ENCODE measurements at places on chromosomes 11 and 22. TPM values are rescaled to one million over a fixed set of nuclear protein-coding genes. Genes with fewer than 3 reads are reported as not detected.

- no peaks in the 10 kb centered on the region for H3K4me1 ChIP-seq
- DNase-seq = no peak
- no peaks in the 10 kb centered on the region for H3K27me3 ChIP-seq
- no peak overlapping the region for H3K4me3 ChIP-seq
Observed at GRCh38 chr11:75571625-75572024, 9.6 kb downstream of the SERPINH1 start.

The PANX3 gene
- total RNA-seq = not detected

The INS gene
- total RNA-seq = not detected

The SCT gene
- total RNA-seq = not detected

- no peak overlapping the region for H3K4me3 ChIP-seq
- no peaks in the 10 kb centered on the region for H3K4me1 ChIP-seq
- H3K36me3 ChIP-seq = no peaks in the 10 kb centered on the region
Observed at GRCh38 chr11:132088551-132088950, 718.1 kb downstream of the NTM start.

GRCh38 chr11:70581991-70582885, 183.9 kb downstream of the CTTN start:
- H3K4me1 ChIP-seq = no peaks in the 10 kb centered on the region
- no peak overlapping the region for H3K4me3 ChIP-seq
- no peak for DNase-seq
- no peak overlapping the region for H3K27ac ChIP-seq
- no peaks in the 10 kb centered on the region for H3K36me3 ChIP-seq

The CYP2D6 gene
- total RNA-seq = 0.55 TPM

DNA sequence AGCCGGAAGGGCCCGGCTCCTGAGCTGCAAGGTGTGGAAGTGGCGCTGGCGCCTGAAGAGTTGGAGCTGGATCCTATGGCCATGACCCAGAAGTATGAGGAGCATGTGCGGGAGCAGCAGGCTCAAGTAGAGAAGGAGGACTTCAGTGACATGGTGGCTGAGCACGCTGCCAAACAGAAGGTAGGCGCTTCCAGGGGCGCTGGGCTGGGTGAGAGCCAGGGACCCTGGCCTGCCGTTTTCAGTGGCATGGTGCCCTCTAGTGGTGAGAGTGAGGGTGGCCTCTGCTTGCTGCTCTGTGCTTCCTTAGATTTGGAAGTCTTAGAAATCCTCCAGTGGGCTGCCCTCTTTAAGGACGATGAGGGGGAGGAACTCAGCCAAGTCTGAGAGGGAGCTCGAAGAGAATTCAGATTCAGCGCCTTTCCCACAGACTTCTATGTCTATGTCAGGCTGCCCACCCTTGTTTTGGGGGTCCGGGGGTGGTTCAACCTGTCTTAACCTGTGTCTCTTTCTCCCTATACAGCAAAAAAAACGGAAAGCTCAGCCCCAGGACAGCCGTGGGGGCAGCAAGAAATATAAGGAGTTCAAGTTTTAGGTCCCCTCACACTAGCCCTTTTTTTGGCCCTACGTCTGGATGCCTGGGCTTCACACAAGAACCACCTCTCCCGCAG, 1.8 kb upstream of the PACS1 start:
- H3K36me3 ChIP-seq = peaks cover 56% of the 10 kb centered on the region
- H3K4me3 ChIP-seq = no peak overlapping the region
- DNase-seq = peak; percentile 80
- no peak overlapping the region for H3K27ac ChIP-seq

DNA sequence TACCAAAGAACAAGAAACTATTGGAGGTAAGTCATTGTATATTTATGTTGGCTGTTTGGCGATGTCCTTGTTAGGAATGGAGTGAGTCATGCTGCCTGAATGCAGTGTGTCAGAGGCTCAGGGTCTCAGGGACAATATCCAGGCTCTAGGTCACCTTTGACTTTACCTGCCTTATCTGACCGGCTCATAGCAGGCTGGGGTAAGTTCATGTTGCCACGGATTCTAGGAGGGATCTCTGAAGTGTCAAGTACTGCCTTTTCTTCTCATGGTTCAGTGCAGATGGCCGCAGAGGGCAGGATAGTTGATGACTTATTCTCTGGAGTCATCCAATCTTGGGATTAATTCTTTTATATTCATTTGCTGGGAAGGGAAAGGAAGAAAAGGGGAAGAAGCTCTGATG, 53.2 kb downstream of the SPON1 start:
- H3K27me3 ChIP-seq = no peaks in the 10 kb centered on the region
- peak overlapping the region; percentile 33 for H3K27ac ChIP-seq
- H3K36me3 ChIP-seq = no peaks in the 10 kb centered on the region
- peaks cover 25% of the 10 kb centered on the region for H3K4me1 ChIP-seq

DNA sequence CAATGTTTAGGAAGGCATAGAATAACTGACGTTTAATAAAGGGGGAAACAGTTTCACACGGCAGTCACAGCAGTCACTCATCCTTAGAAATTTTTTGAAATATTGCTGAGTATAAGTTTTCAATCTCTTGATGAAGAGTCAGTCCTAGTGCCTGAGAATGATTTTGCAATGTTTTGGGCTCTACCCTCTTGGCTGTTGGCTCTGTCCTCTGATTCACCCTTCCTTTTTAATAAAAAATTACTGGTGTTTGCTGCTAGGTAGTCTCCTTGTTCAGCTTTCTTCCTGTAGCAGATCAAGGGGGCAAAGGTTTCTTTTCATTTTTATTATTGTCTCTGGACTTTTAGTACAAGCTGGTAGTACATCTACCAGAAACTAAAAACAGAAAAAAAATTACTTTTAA, 194.3 kb upstream of the ANO3 start:
- no peak overlapping the region for H3K4me3 ChIP-seq
- no peaks in the 10 kb centered on the region for H3K4me1 ChIP-seq
- H3K27ac ChIP-seq = no peak overlapping the region
- no peak for DNase-seq
- no peaks in the 10 kb centered on the region for H3K36me3 ChIP-seq

The CASP5 gene
- total RNA-seq = not detected

The P2RY6 gene
- total RNA-seq = 1.6 TPM

- peaks cover 41% of the 10 kb centered on the region for H3K36me3 ChIP-seq
- DNase-seq = no peak
- H3K4me1 ChIP-seq = peaks cover 12% of the 10 kb centered on the region
- no peaks in the 10 kb centered on the region for H3K27me3 ChIP-seq
Observed at GRCh38 chr11:67284811-67285540, 4.1 kb upstream of the ANKRD13D start.

The OR2AG2 gene
- not detected for total RNA-seq

DNA sequence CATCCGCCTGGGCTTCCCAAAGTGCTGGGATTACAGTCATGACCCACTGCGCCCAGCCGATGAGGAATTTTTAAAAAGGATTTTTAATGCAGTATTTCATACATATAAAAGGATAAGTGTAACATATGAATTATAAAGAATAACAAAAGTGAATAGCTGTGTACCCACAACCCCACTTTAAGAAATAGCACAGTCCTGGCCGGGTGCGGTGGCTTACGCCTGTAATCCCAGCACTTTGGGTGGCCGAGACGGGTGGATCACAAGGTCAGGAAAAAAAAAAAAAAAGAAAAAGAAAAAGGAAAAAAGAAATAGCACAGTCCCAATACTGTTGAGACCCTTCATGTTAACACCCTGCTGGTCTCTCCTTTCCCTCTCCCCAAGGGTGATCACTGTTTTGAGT, 54.3 kb upstream of the CABP7 start:
- H3K36me3 ChIP-seq = peaks cover 39% of the 10 kb centered on the region
- no peak for DNase-seq
- H3K27ac ChIP-seq = no peak overlapping the region
- no peak overlapping the region for H3K4me3 ChIP-seq

GRCh38 chr11:8036002-8036802, 44.8 kb upstream of the TUB start:
- no peak for DNase-seq
- H3K27me3 ChIP-seq = peaks cover 8% of the 10 kb centered on the region
- no peak overlapping the region for H3K4me3 ChIP-seq
- no peaks in the 10 kb centered on the region for H3K36me3 ChIP-seq
- no peaks in the 10 kb centered on the region for H3K4me1 ChIP-seq
- no peak overlapping the region for H3K27ac ChIP-seq

GRCh38 chr11:82873919-82874333, 26.3 kb downstream of the PRCP start:
- no peaks in the 10 kb centered on the region for H3K36me3 ChIP-seq
- no peak overlapping the region for H3K4me3 ChIP-seq
- no peak for DNase-seq
- H3K27ac ChIP-seq = no peak overlapping the region

The CHST1 gene
- total RNA-seq = not detected

DNA sequence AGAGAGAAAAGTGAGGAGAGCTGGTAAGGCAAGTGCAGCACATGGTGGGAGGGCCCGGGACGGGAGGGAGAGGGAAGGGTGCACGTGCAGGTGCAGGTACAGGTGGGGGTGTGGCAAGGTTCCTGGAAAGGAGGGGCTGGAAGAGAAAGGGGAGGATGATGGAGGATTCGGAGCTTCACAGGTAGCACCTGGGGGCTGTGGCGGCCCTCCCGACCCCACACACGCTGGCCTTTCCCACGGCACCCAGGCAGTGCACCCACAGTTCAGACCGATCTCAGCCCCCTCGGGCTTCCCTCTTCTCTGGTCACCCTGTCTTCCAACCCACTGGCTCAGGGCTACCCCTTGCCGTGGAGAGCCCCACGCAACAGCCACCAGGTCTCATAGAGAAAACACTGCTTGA, 67.4 kb upstream of the A4GALT start:
- H3K27ac ChIP-seq = no peak overlapping the region
- no peaks in the 10 kb centered on the region for H3K4me1 ChIP-seq

The MPPED1 gene
- total RNA-seq = not detected

The CCDC73 gene
- total RNA-seq = not detected

GRCh38 chr22:19974268-19974861, 32.7 kb upstream of the TXNRD2 start:
- H3K36me3 ChIP-seq = no peaks in the 10 kb centered on the region
- no peak overlapping the region for H3K4me3 ChIP-seq
- H3K27me3 ChIP-seq = no peaks in the 10 kb centered on the region
- peak; percentile 22 for DNase-seq

DNA sequence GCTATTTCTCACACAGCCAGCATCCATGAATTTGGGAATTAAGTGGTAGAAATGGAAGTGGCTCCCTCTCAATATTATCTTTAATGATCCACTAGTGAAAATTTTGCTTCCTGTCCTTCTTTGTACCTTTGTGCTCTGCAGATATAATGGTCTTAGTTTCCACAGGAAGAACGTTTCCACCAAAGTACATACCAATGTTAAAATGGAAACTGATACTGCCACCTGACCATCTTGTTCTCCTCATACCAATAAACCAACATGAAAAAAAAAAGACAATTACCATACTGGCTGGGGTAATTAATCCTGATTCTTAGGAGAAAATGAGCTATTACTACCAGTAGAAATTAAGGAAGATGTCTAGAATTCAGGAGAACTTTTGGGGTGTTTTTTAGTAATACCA, 32.3 kb downstream of the C11orf65 start:
- H3K4me1 ChIP-seq = peaks cover 12% of the 10 kb centered on the region
- no peak overlapping the region for H3K27ac ChIP-seq
- no peaks in the 10 kb centered on the region for H3K27me3 ChIP-seq

The KLHL22 gene
- 14.8 TPM for total RNA-seq

GRCh38 chr11:80929031-80929805, 1488.4 kb upstream of the TENM4 start:
- no peak for DNase-seq
- H3K4me1 ChIP-seq = no peaks in the 10 kb centered on the region
- no peak overlapping the region for H3K27ac ChIP-seq
- no peak overlapping the region for H3K4me3 ChIP-seq
- no peaks in the 10 kb centered on the region for H3K36me3 ChIP-seq

DNA sequence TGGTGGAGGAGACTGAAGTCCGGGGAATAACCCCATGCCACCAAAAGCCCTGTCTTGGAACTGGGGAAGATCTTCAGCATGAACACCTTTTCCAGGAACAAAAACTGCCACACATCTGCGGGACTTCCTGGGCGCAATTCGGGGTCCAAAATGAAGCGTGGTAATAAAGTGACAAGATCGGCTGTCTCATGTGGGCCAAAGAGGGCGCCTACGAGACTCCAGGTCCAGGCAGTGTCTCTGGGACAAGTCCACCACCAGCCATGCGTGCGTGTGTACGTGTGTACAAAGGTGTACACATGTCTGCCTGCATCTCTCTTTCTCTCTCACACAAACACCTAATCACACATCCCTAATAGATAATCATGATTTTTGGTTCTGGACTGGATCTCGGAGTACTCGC, 8.9 kb upstream of the MYBPC3 start:
- no peak overlapping the region for H3K27ac ChIP-seq
- no peak for DNase-seq
- H3K27me3 ChIP-seq = no peaks in the 10 kb centered on the region

The BCO2 gene
- total RNA-seq = 2.9 TPM

The OR5B17 gene
- not detected for total RNA-seq

The PRG3 gene
- total RNA-seq = not detected

The CHADL gene
- total RNA-seq = 1.2 TPM

- H3K27ac ChIP-seq = no peak overlapping the region
- H3K4me3 ChIP-seq = no peak overlapping the region
- no peaks in the 10 kb centered on the region for H3K36me3 ChIP-seq
Observed at GRCh38 chr11:117691218-117691514, 105.8 kb downstream of the DSCAML1 start.

The C11orf91 gene
- 1.0 TPM for total RNA-seq

- no peak overlapping the region for H3K4me3 ChIP-seq
- no peaks in the 10 kb centered on the region for H3K4me1 ChIP-seq
- no peak overlapping the region for H3K27ac ChIP-seq
- no peak for DNase-seq
- no peaks in the 10 kb centered on the region for H3K36me3 ChIP-seq
- H3K27me3 ChIP-seq = no peaks in the 10 kb centered on the region
Observed at GRCh38 chr11:63961608-63962412, 12.6 kb upstream of the COX8A start.

The OR5B2 gene
- total RNA-seq = not detected

DNA sequence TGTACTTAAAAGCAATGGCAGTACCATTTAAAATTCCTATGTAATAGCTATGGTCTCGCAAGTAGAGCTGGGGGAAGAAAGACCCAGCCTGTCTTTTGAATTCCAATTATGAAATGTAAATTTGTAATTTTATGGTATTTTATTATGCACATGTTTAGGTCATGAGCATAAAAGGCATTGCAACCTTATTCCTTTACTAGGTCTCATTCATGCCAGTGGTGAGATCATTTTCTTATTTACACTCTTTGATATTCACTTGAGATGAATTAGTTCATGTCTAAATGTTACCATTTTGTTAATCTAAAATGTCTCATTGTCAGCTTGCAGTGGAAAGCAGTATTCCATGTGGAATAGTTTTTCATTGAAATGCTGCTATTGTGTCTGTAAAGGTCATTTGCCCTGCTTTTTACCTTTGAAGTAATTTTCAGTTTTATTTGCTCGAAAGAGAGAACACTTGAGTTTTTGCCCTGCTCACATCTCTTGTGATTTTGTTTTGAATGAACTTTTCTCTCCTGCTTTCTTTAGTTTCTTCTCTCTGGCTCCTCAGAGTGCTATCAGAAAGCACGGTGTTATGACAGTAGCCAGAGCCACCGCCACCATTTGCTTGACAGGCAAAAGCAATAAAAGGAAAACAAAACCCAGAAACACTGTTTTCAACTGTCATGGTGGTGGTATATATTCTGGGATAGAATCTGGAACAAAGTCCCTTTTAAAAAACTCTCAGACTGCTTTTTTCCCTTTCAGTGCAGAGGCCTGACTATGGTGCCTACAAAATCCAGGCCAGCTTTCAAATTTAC, 37.2 kb upstream of the RAG2 start:
- H3K27ac ChIP-seq = no peak overlapping the region
- no peaks in the 10 kb centered on the region for H3K36me3 ChIP-seq
- no peak overlapping the region for H3K4me3 ChIP-seq
- no peaks in the 10 kb centered on the region for H3K4me1 ChIP-seq
